Hematopoietic multipotent progenitor cell treated with erythropoietin and hydrocortisone succinate and interleukin-3 and kit ligand, for 4 days (in vitro differentiated cells): ENCODE measurements at places on chromosomes 16 and 17.

GRCh38 chr17:10071141-10071540, 127.3 kb downstream of the GAS7 start:
- no peak for DNase-seq

DNA sequence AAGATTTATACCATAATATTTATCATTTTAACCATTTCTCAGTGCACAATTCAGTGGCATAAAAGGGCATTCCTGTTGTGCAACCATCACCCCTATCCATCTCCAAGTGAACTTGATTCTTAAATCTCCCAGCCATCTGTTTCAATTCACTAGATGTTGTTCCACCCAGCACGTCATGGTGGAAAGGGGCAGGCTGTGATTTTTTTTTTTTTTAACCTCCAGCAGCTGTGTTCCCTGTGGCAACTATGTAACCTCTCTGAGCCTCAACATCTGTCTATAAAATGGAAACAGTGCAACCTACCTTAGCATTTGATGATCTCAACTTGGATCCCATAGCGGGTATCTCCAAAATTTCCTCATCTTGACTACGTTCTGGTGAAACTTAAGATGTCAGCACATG, 604.5 kb downstream of the WWOX start:
- DNase-seq: no peak

DNA sequence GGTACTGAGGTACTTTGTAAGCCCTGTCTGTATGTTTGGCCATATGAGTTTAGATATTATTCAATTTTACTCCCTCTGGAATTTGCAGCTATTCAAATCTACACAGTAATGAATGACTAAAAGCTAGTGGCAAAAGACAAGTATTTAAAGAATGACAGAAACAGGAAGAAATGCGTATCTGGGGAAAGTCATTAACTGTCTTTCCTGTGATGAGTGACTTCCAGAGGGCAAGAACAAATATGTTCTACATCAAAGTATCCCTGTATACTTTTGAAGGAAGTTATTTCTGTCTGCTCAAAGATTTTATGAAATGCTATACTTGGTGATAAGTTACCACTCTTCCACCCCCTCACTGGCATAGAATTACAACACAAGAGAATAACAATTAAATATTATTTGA, 489.3 kb upstream of the SOX9 start:
- DNase-seq: no peak

DNA sequence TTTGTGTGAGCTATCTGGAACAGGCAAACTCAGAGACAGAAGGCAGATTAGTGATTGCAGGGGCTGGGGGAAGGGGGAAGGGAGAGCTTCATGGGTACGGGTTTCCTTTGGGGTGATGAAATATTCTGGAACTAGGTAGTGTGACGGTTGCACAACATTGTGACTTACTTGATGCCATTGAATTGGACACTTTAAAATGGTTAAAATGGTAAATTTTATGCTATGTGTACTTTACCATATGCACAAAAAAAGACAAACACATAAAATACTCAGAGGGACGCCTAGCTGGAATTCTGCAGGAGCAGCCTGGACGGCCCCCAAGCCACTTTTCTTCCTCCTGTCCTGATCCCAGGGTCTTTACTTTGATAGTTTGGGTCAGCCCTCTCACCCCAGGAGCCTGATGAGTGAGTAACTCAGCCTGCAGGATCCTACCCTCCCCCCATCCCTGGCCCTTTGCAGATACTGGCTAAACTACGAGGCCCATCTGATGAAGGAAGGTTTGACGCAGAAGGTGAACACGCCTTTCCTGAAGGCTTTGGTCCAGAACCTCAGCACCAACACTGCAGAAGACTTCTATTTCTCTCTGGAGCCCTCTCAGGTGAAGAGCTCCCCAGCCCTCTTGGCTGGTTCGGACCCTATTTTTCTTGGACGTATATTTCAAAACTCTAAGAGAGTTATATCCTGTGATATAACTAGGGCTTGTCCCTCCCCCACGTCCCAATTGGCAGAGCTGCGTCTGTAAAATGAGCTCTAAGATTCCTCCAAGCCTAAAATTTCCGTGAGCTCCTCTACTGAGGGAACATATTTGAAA, 7.8 kb downstream of the ADGRG3 start:
- peak; percentile 81 for DNase-seq

DNA sequence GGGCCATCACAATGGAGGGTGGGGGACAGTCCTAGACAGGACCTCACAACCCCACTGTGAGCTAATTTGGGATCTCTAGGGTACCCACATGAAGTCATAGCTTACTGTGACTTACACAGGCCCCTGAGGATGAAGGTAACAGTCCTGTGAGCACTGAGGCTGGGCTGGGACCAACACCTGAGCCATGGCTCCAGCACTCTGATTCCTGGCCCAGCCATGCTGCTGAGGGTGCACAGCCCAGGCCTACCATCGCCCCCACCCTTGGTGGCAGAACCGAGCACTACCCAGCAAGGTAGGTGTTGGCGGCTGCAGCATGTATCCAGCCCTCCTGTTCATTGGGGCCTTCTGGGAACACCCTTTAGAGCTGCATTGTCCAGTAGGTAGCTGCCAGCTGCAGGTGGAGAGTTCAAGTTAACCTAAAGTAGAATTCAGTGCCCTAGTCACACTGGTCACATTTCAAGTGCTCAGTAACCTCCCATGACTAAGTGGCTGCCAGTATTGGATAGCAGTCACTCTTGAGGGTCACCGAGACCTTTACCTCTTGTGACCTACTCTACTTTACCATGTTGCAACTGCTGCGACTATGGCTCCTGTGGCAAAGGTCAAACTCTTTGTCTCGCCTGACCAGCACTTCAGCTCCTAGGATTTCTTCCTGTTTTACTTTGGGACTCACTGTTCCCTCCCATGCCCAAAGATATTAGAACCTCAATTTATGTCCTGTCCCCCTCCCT, 11.6 kb downstream of the AKAP1 start:
- no peak for DNase-seq

DNA sequence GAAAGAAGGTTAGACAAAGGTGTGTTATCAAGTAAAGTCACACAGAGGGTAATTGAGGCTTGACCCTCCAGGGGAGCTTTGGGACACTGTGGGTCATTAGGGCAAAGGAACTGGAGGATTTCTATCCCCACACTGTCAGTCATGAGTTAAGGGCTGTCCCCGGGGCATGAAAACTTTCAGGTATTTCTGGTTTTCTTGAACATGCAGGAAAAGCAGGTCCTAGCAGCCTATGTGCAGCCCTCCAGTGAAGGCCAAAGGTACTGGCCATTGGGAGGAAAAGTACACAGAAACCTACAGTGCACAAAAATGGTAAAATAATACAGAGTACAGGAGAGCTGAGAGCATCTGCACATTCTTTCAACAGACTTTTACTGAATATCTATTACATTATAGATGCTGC, 44.4 kb upstream of the SCNN1B start:
- DNase-seq: no peak

GRCh38 chr16:49542391-49542891, 168.8 kb downstream of the C16orf78 start:
- DNase-seq: no peak

DNA sequence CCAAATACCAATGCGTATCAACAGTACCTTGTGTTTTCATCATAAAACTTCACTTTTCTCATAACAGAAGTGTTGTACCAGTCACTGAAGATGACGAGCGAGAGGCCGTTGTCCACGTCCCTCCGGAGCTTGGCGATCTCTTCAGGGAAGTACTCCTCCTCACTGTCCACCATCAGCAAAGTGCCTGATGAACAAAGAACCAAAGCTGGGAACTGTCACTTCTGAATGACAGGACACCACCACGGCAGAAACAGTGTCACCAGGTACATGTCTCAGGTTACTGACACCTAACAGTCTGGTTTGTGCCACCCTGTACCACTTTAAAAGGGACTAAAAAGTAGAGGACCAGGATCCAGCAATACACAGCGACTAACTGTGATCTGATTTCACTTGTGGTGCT, 25.0 kb upstream of the SLC38A8 start:
- DNase-seq: no peak

DNA sequence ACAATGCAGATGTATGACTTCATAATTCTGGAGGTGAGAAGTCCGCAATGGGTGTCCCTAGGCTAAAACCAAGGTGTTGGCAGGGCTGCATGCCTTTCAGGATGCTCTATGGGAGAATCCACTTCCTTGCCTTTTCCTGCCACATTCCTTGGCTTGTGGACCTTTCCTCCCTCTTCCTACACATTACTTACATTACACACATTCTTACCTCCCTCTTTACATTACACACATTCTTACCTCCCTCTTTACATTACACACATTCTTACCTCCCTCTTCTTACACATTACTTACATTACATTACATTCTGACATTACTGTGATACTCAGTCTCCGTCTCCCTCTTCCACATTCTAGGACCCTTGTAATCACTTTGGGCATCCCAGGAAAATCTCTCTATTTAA, 14.2 kb upstream of the CDH5 start:
- DNase-seq: no peak

DNA sequence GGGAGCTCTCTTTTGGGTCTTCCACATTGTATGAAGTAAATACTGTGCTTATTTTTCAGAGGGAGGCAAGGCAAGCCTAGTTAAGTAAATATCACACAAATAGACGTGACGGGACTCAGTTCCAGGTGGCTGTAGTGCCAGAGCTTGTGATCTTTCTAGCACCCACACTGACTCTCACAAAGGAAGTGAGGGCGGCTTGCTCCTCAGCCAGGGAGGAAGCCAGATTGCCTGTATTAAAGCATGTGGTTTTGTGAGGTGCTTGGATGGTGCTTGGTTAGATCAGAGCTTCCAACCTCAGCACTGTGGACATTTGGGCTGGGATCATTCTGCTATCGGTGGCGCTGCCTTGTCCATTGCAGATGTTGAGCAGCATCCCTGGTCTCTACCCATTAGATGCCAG, 80.1 kb downstream of the VAT1L start:
- DNase-seq: no peak

GRCh38 chr17:27535975-27536374, 79.7 kb downstream of the KSR1 start:
- DNase-seq: no peak

DNA sequence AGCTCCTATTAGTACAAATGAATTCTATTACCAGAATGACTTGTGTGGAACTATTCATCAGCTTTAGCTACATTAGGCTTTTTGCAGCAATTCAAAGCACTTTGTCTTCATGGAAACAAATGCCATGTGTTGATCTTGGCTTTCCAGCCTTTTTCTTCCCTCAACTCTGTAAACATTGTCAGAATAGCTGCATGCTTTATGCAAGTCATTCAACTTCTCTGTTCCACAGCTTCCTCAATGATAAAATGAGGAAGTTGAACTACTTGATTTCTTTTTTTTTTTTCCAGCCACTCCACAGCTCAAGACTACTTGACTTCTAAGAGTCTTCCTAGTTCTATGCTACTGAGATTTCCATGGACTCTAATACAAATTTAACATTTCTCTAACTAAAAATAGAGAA, 41.1 kb downstream of the KIAA0753 start:
- DNase-seq: peak; percentile 91

GRCh38 chr16:87420026-87421002, 28.2 kb downstream of the MAP1LC3B start:
- peak; percentile 25 for DNase-seq

GRCh38 chr17:74999523-74999922, 12.1 kb downstream of the CDR2L start:
- DNase-seq: no peak

DNA sequence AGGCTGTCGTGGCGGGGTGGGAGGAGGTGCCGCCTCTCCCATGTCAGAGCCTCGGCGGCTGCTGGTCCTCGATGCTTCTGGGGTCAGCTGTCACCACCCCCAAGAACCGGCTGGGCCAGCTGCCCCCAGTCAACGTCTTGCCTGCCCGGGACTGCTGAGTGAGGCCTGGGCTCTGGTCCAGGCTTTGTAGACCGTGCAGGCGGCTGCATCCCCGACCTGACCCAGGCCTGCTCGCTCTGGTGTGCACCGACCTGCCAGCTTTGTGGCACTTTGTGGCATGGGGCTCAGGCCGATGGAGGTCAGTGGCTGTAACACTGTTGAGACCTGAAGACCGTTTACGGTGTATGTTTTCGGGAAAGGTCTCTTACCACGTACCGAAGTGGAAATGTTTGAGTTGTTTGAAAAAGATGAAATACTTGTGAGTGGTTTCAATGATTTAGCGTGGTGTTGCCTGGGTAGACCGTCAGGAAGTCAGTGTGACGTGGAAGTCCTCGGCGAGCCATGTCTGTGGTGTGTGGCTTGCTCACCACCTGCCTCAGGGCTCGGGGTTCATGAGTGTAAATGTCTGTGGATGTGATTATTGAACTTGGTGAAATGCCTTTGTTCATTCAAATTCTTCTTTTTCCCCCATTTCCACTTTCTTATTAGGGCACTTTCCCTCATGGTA, 53.2 kb upstream of the ZNF750 start:
- peak; percentile 39 for DNase-seq

- no peak for DNase-seq
Observed at GRCh38 chr17:65495122-65496055, 66.1 kb downstream of the AXIN2 start.

- DNase-seq: peak; percentile 37
Observed at GRCh38 chr17:49899191-49899485, 51.3 kb upstream of the TAC4 start.

GRCh38 chr16:56257666-56258342, 66.5 kb downstream of the GNAO1 start:
- DNase-seq: no peak

GRCh38 chr17:72683506-72684404, 408.7 kb downstream of the SLC39A11 start:
- DNase-seq: no peak

- DNase-seq: peak; percentile 20
Observed at GRCh38 chr16:68401871-68402747, 46.2 kb downstream of the SMPD3 start.

DNA sequence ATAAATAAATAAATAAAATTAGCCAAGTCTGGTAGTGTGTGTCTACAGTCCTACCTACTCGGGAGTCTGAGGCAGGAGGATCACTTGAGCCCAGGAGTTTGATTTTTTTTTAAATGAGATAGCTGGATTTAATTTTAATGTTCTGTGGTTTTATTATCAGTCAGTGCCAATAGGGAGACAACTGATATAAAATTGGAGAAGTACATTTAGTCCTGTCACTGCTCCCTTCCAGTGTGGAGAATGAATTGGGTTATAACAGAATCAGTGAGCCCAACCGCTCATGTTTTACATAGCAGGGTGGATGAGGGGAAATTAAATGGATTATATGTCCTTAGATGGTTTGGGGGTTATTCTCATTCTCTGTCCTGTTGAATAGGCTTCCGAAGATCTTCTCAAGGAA, 6.2 kb downstream of the NME1 start:
- DNase-seq: peak; percentile 53

- DNase-seq: no peak
Observed at GRCh38 chr17:55264278-55264644, 499 bp upstream of the HLF start.

GRCh38 chr17:31425282-31426040, 34.0 kb downstream of the RAB11FIP4 start:
- DNase-seq: peak; percentile 19
